ENCODE measurements at places on chromosomes 11 and 22.
A peak's percentile ranks its signal among the peaks of the same experiment; 100 is the strongest.

DNA sequence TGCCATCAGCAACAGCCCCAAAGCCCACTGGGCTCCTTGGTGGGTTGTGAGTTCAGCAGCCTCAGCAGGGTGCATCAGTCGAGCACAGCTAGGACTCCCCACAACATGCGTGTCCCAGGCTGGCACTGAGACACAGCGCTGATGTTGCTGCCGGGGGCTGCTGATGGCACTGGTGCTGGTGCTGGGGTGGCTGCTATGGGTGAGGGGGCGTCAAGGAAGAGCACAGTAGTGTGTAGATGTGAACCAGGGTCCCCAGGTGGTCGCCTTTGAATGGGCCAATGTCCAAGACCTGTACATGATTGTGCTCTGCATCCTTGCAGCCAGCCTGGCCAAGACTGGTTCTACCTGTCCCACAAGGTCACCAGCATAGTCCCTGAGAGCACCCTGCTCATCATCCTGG lies 121.3 kb upstream of the SERPIND1 start:
- no peaks in the 10 kb centered on the region for H3K27me3 ChIP-seq
- H3K27ac ChIP-seq: no peak overlapping the region
- H3K4me3 ChIP-seq: no peak overlapping the region
- H3K4me1 ChIP-seq: no peaks in the 10 kb centered on the region

- no peaks in the 10 kb centered on the region for H3K36me3 ChIP-seq
- peak; percentile 57 for DNase-seq
- H3K4me3 ChIP-seq: no peak overlapping the region
- no peaks in the 10 kb centered on the region for H3K4me1 ChIP-seq
- no peak overlapping the region for H3K27ac ChIP-seq
Observed at GRCh38 chr11:2295971-2296912, 5.5 kb downstream of the C11orf21 start.

DNA sequence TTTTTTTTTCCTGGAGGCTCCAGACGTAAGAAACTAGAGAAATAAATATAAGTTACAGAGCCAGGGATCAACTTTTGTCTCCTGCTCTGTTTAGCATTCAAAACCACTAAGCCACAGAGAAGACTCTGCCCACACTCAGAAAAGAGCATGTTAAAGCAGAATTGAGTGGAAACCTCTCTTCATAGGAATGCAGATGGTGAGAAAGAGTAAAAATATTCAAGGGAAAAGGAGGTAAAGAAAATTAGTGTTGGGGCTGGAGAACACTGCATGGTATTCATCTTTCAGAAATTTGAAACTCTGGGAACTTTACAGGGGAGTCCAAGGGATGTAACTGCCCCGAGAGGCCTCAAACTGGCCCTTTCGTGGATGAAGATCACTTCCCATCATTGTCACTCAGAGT lies 65.1 kb downstream of the CLMP start:
- DNase-seq: no peak
- H3K27me3 ChIP-seq: no peaks in the 10 kb centered on the region
- no peaks in the 10 kb centered on the region for H3K36me3 ChIP-seq
- H3K4me1 ChIP-seq: no peaks in the 10 kb centered on the region
- peak overlapping the region; percentile 11 for H3K27ac ChIP-seq

DNA sequence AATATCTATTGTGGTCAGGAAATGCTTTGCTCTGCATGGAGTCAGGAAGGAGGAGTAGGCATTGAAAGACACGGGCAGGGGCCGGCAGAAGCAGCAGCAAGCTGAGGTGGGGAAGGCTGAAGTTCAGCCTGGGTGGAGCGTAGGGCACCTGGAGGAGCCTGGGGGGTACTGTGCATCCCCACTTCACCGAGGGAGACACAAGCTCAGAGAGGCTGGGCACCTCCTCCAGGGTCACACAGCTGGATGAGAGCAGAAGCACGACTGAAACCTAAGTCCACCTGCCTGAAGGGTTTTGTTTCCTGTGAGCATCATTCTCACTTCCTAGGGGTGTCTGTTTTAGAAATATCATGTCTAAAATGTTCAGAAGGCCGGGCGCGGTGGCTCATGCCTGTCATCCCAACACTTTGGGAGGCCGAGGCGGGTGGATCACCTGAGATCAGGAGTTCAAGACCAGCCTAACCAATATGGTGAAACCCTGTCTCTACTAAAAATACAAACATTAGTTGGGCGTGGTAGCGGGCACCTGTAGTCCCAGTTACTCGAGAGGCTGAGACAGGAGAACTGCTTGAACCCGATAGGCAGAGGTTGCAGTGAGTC lies 138.3 kb downstream of the MPPED1 start:
- no peak overlapping the region for H3K27ac ChIP-seq
- no peaks in the 10 kb centered on the region for H3K4me1 ChIP-seq
- no peaks in the 10 kb centered on the region for H3K27me3 ChIP-seq
- H3K4me3 ChIP-seq: no peak overlapping the region
- H3K36me3 ChIP-seq: no peaks in the 10 kb centered on the region
- DNase-seq: no peak

DNA sequence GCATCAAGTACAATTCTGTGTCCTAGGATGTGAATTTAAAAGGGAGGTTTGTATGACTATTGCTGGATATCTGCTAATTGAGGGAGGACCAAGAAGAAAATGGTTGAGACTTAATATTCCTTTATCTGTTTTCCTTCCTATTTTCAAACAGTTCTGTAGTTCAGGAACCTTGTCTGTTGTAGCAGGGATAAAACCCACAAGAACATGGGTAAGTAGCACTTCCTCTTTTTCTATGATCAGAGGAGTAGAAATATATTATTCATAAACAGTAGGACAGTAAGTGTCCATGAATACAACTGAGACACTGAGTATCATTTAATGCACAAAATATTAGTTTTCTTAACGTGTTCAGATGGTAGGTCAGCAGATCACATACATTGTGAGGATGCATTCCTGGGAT lies 7.6 kb downstream of the MS4A3 start:
- no peak for DNase-seq
- H3K27ac ChIP-seq: no peak overlapping the region
- no peak overlapping the region for H3K4me3 ChIP-seq
- no peaks in the 10 kb centered on the region for H3K4me1 ChIP-seq
- H3K36me3 ChIP-seq: no peaks in the 10 kb centered on the region

DNA sequence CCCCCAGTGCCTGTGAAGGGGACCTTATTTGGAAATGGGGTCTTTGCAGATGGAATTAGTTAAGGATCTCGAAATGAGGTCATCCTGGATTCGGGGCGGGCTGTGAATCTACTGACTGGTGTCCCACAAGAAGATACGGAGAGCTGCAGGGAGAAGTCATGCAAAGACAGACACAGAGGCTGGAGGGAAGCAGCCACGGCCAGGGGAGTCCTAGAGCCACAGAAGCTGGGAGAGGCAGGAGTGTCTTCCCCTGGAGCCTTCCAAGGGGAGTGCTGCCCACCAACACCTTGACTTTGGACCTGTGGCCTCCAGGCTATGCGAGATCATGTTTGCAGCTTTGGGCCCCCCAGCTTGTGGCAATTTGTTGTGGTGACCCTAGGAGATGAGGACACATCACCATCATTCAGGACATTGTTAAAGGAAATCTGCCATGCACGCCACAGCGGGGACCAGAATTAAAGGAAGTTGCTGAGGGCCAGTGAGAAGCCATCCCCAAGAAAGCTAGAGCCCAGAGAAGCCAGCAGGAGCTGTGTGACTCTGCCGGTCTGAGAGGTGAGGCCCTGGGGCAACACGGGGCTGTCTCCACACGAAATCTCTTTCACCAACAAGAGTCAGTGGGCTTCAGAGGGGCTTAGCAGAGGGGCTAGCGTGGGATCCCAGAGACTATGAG lies 434.7 kb downstream of the BRD1 start:
- H3K27ac ChIP-seq: no peak overlapping the region
- no peaks in the 10 kb centered on the region for H3K36me3 ChIP-seq
- no peak for DNase-seq
- H3K4me3 ChIP-seq: no peak overlapping the region

GRCh38 chr22:30202531-30203006 lies 44.0 kb downstream of the LIF start:
- H3K4me1 ChIP-seq: peaks cover 36% of the 10 kb centered on the region
- peak overlapping the region; percentile 73 for H3K27ac ChIP-seq
- H3K27me3 ChIP-seq: no peaks in the 10 kb centered on the region
- H3K4me3 ChIP-seq: no peak overlapping the region

GRCh38 chr11:63846897-63847296 lies 8.0 kb downstream of the MARK2 start:
- H3K27ac ChIP-seq: no peak overlapping the region
- H3K4me1 ChIP-seq: peaks cover 57% of the 10 kb centered on the region
- H3K27me3 ChIP-seq: no peaks in the 10 kb centered on the region
- H3K36me3 ChIP-seq: peaks cover 25% of the 10 kb centered on the region
- no peak overlapping the region for H3K4me3 ChIP-seq
- DNase-seq: no peak

DNA sequence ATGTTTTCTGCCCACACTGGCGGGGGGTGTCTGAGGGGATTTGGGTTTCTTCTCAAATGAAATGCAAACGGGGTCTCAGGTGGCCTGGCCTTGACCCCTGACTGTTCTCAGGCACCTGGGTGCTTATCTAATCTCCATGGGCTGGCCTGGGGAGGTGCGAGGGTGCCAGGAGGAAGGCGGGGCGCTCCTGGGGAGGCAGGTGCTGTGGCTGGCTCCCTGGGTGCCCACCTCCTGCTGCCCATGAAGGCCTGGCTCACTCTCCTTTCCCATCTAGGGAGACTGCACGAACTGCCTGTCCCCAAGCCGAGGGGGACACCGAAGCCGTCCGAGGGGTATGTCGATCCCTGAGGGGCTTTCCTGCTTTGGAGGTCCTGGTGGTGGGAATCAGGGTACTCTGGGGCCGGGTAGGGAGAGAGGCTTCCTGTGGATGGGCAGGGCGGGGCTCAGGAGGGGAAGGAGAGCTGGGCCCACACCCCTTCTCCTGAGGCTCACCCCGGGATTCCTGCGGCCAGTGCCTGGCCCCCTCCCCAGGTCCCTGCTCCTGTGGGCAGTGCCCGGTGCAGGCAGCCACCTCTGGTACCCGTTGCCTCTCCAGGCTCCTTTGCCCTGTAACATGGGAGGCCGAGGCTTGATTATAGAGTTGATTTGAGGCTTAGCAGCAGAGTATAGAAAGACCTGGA lies 18.4 kb downstream of the MICALL1 start:
- H3K27me3 ChIP-seq: no peaks in the 10 kb centered on the region
- no peaks in the 10 kb centered on the region for H3K4me1 ChIP-seq
- no peak overlapping the region for H3K4me3 ChIP-seq
- DNase-seq: no peak
- H3K36me3 ChIP-seq: peaks cover 41% of the 10 kb centered on the region

DNA sequence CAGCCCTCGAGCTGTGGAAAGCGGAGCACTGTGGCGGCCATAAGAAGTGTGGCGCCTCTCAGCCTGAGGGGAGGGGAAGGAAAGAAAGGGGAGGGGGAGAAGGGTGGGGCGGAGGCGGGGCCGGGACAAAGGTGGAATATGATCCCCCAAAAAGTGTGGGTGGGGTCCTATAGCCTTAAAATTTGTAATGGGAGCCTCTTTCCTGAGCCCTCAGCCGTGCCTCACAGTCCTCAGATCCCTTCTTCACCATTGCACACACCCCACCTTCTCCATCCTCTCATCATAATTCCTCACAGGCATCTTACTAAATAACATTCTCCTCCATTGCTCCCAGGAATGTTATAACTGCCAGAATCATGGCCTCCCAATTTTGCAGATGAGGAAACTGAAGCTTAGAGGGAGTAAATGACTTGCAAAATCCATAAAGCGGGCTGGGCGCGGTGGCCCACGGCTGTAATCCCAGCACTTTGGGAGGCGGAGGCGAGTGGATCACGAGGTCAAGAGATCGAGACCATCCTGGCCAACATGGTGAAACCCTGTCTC lies 600 bp upstream of the RAB6A start:
- peak overlapping the region; percentile 98 for H3K4me3 ChIP-seq
- H3K36me3 ChIP-seq: no peaks in the 10 kb centered on the region
- peak overlapping the region; percentile 85 for H3K27ac ChIP-seq
- H3K27me3 ChIP-seq: no peaks in the 10 kb centered on the region

DNA sequence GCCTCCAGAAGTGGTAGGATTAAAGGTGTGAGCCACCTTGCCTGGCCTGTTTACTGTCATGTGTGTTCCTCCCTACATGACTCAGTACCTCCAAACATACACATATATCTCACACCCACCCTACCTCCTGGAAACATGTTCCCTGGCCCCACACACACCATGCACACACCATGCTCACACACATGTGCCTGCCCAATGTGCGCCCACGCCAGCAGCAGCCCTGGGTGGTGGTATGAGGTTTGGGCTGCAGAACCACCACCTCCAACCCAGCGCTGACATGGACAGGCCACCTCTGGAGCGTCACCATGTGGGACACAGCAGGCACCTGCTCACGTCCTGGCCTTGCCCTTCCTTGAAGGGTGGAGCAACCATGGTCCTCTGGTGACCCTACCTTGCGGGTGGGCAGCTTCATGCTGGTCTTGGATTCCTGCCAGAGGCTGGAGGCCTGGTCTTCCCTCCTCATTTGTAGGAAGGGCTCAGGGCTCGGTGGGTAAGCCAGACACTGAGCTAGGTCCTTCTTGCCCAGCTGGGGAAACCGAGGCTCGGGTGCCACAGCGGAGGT lies 37.9 kb downstream of the KIAA1671 start:
- H3K4me1 ChIP-seq: peaks cover 14% of the 10 kb centered on the region
- no peak overlapping the region for H3K4me3 ChIP-seq
- H3K36me3 ChIP-seq: no peaks in the 10 kb centered on the region
- H3K27me3 ChIP-seq: no peaks in the 10 kb centered on the region

DNA sequence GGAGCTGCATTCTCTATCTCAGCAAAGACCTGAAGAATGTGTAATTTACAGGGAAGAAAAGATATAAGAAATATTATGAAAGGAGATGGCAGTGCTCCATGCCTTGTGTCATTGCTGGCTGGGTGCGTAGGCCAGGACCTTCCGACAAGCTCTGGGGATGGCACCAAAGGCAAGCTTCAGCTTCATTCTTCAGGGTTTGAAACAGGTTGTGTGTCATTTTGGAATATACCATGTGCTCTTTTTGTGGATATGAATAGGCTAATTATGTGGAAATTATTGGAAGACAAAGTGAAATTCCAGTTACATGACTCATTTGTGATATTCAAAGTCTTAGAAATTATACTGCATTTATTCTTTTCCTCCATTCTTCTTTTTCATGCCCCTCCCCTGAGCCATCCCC lies 5.7 kb upstream of the KIRREL3 start:
- H3K4me3 ChIP-seq: no peak overlapping the region
- H3K27me3 ChIP-seq: peaks cover 37% of the 10 kb centered on the region
- no peak overlapping the region for H3K27ac ChIP-seq
- H3K36me3 ChIP-seq: no peaks in the 10 kb centered on the region

DNA sequence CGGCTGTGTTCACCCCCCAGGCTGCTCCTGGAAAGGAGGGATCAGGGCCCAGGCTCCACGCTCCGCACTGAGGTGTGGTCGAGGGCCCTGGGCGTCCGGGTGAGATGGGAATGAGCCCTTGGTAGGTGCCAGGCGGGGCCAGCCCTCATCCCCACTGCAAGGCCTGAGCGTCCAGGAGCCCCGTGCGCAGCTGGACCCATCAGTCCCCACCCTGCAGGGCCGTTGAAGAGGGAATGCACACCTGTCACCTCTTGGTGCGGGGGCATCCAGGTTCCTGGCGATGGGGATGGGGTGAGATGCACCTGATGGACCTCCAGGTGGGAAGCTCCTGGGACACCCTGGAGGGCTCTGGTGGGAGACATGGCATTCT lies 72.2 kb downstream of the KCNQ1 start:
- no peak overlapping the region for H3K4me3 ChIP-seq
- H3K4me1 ChIP-seq: peaks cover 1% of the 10 kb centered on the region
- no peaks in the 10 kb centered on the region for H3K27me3 ChIP-seq

- H3K4me3 ChIP-seq: no peak overlapping the region
- H3K27me3 ChIP-seq: no peaks in the 10 kb centered on the region
- H3K27ac ChIP-seq: no peak overlapping the region
Observed at GRCh38 chr22:47561766-47562165, 799.3 kb downstream of the TBC1D22A start.
